ENCODE measurements at places on chromosomes 2 and 18. TPM values are rescaled to one million over a fixed set of nuclear protein-coding genes. Genes with fewer than 3 reads are reported as not detected.

DNA sequence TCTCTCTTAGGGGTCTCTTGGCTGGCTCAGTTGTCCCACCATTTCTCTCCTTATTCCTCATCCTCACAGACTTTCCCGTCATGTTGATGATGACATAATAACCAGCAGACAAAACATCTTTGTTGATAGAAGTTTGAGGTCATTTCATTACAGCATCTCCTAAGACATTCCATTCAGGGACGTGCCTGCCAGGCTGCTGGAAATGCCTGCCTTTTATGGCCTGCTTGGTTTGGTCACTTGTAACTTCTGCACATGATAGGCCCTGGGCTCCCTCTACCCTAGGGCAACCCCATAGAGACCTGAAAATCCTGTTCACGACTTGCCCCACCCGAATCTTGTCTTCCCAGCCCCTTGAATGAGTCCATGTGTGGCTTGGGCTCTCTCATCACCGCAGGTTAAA is 81.7 kb downstream of the SDC1 start:
- H3K4me3 ChIP-seq, result no peak overlapping the region
- no peaks in the 10 kb centered on the region for H3K36me3 ChIP-seq
- no peaks in the 10 kb centered on the region for H3K27me3 ChIP-seq
- no peak overlapping the region for H3K27ac ChIP-seq

Gene LGALSL
- 12.4 TPM for total RNA-seq

Gene EFHD1
- 18.8 TPM for total RNA-seq

DNA sequence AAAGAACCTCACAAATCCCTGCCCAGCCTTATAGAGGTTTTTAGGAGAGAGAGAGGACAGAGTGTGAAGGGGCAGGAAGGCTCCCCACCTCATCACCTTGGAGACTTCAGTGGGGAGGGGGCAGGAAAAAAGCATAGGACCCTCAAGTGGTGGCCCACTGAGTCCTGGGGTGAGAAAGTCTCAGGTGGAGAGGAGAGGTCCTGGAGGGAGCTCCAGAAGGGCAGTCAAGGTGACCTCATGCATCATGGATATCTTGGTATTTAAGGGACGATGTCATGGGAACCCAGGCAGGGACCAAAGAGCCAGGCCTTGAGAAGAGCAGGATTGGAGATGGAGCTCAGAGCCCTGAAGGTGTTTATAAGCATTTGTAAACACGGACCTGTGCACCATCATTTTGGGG is 204.5 kb downstream of the SLC4A3 start:
- no peaks in the 10 kb centered on the region for H3K4me1 ChIP-seq
- H3K27ac ChIP-seq, result no peak overlapping the region
- DNase-seq, result no peak
- no peaks in the 10 kb centered on the region for H3K27me3 ChIP-seq
- no peak overlapping the region for H3K4me3 ChIP-seq

Gene EIF5B
- 65.6 TPM for total RNA-seq

- no peaks in the 10 kb centered on the region for H3K27me3 ChIP-seq
- H3K27ac ChIP-seq, result no peak overlapping the region
- H3K4me3 ChIP-seq, result no peak overlapping the region
- H3K4me1 ChIP-seq, result no peaks in the 10 kb centered on the region
- no peaks in the 10 kb centered on the region for H3K36me3 ChIP-seq
Measured at GRCh38 chr2:143575340-143575739, 446.1 kb downstream of the ARHGAP15 start.

DNA sequence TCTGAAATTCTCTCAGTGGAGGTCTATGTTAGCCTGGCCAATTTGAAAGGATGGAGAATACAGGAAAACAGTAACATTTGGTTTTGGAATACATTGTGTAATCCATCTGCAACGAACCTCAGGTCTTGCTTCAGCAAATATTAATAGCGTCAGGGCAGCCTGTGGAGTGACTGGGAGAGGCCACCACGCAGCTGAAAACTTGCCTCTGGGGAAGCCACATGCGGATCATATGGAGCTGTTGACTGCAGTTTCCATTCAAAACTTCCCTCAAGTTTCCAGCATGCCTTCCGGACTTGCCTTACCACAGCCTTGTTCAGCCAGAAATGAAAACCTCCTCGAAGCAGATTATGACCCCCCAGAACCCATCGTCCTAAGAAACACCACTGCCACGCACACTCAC is 25.7 kb downstream of the BCL11A start:
- DNase-seq, result no peak
- H3K4me1 ChIP-seq, result peaks cover 11% of the 10 kb centered on the region
- H3K27me3 ChIP-seq, result no peaks in the 10 kb centered on the region
- H3K27ac ChIP-seq, result no peak overlapping the region
- no peaks in the 10 kb centered on the region for H3K36me3 ChIP-seq

DNA sequence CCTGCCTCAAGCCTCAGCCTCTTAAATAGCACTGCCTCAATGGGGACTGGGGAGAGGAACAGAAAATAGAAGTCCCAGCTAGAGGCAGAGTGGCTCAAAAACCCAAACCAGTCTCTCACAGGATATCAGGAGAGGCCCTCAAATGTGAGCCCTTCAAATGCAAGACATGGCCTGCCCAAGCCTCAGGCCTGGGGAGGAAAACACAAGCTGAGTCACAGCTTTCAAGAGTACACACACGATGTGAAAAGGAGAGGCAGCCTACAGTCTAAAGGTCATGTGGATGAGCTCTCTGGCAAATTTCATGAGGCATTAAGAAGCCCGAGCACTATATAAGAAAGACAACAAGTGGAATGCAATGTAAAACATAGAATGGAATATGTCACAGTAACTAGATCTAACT is 316.6 kb upstream of the MEX3C start:
- no peak overlapping the region for H3K27ac ChIP-seq
- no peaks in the 10 kb centered on the region for H3K36me3 ChIP-seq
- no peaks in the 10 kb centered on the region for H3K27me3 ChIP-seq
- no peak for DNase-seq

Gene FAP
- 1.3 TPM for total RNA-seq

Gene CD207
- total RNA-seq, result not detected

DNA sequence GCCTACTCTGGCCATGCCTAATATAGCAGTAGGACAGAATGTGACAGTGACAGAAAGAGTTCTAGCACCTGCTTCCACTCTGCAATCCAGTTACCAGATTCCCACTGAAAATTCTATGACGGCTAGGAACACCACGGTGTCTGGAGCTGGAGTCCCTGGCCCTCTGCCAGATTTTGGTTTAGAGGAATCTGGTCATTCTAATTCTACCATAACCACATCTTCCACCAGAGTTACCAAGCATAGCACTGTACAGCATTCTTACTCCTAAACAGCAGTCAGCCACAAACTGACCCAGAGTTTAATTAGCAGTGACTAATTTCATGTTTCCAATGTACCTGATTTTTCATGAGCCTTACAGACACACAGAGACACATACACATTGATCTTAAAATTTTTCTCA is 45.2 kb upstream of the TTR start:
- H3K27me3 ChIP-seq, result no peaks in the 10 kb centered on the region
- peak; percentile 51 for DNase-seq
- H3K36me3 ChIP-seq, result peaks cover 8% of the 10 kb centered on the region
- no peaks in the 10 kb centered on the region for H3K4me1 ChIP-seq
- H3K27ac ChIP-seq, result no peak overlapping the region

Gene PLGLB2
- 3.7 TPM for total RNA-seq

- no peaks in the 10 kb centered on the region for H3K27me3 ChIP-seq
- peaks cover 2% of the 10 kb centered on the region for H3K4me1 ChIP-seq
- H3K4me3 ChIP-seq, result no peak overlapping the region
- DNase-seq, result no peak
- H3K27ac ChIP-seq, result no peak overlapping the region
Measured at GRCh38 chr2:204686406-204686805, 141.1 kb downstream of the PARD3B start.

DNA sequence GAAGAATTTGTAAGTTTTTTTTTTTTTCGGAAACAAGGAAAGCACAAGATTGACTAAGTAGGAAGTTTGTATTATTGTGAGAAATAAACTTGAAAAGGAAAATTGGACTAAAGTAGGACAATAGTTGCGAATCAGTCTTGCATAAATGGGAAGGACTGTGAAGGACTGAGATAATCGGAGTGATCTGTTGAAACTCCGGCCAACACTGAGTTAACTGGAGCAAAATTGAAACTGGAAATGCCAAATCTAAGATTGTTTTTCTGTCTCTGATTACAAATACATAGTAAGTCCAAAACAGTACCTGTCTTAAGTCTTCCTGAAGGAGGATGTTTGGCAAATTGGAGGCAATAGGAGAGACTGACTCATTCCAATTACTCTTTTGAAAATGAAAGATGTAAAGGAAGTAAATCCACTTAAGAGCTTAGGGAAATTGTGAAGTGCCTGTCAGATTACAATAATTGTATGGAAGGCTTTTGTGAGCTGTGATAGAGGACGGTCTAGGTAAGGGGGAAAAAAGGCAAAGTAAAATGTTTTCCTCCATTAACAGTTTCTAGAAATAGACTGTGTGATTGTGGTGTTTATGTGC is 204.9 kb upstream of the CYRIA start:
- H3K27me3 ChIP-seq, result no peaks in the 10 kb centered on the region
- H3K4me1 ChIP-seq, result no peaks in the 10 kb centered on the region
- H3K27ac ChIP-seq, result no peak overlapping the region
- no peaks in the 10 kb centered on the region for H3K36me3 ChIP-seq

DNA sequence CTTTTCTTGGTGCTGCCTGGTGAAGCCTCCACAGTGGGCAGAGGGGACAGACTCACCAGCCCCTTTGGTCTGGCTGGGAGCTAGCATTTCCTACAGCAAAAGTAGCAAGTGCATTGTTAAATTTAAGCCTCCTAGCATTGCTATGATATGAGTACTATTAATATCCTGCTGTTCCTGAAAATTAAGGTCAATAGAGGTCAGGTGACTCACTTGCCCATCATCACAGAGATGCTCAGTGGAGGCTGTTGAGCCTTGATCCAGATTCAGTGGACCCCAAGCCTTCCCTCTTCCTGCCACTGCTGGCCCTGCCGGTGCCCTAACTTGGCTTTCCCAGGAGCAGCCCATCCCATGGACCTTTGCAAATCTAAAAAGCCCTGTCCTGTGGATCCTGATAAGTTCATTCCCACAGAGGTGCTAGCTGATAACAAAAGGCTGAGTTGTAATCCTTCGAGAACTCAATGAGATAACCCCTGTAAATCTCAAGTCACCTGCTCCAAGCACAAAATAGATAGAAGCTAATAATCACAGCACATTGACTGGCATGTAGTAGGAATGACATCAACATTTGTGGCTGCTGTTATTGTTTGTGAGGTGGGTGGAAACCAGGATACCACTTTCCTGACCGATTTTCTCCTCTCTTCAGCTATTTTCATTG is 84.4 kb downstream of the THNSL2 start:
- H3K27me3 ChIP-seq, result peaks cover under 1% of the 10 kb centered on the region
- H3K27ac ChIP-seq, result no peak overlapping the region
- H3K4me1 ChIP-seq, result no peaks in the 10 kb centered on the region

DNA sequence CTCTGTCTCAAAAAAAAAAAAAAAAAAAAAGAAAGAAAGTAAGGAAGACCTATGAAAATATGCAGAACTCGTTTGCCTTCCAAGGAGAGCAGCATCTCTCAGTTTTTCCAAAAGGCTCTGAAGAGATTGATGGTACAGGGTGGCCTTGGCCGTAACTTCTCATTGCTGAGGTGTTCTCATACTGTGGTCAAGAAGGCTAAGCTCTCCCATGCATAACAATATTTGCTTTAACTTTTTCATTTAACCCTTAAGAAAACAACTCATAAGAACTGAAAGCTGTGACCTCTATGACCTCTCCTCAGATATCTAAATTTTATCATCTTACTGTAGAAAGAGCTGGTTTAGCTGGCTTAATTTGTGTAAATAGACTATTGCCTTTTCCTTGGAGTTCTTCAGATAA is 37.1 kb upstream of the GATA6 start:
- H3K4me1 ChIP-seq, result no peaks in the 10 kb centered on the region
- no peak overlapping the region for H3K27ac ChIP-seq
- DNase-seq, result no peak
- no peaks in the 10 kb centered on the region for H3K27me3 ChIP-seq
- no peak overlapping the region for H3K4me3 ChIP-seq

Gene NAT8
- total RNA-seq, result not detected

- no peaks in the 10 kb centered on the region for H3K36me3 ChIP-seq
- H3K27ac ChIP-seq, result no peak overlapping the region
- H3K4me3 ChIP-seq, result no peak overlapping the region
- DNase-seq, result no peak
Measured at GRCh38 chr2:119852214-119852613, 92.5 kb downstream of the PTPN4 start.

GRCh38 chr2:105373895-105374401 is 24.9 kb downstream of the FHL2 start:
- H3K4me3 ChIP-seq, result no peak overlapping the region
- no peaks in the 10 kb centered on the region for H3K27me3 ChIP-seq
- H3K4me1 ChIP-seq, result peaks cover 71% of the 10 kb centered on the region
- no peak for DNase-seq
- peaks cover 70% of the 10 kb centered on the region for H3K36me3 ChIP-seq

DNA sequence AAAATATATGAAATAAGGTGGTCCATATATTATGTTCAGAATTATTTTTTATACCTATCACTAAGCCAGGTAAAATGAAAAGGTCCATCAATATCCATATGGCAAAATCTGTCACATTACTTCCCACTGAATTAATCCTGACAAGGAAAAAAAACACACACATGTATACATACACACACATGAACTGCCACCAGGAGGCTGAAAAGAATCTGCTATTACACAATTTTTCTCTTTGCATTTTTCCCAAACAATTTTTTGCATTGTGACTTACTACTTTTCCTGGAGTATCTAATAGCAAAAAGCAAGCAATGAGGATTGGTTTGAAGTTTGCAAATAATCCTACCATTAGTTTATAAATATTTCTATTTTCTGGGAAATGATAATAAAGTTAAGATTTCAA is 128.2 kb upstream of the CD226 start:
- DNase-seq, result no peak
- no peaks in the 10 kb centered on the region for H3K36me3 ChIP-seq
- no peak overlapping the region for H3K4me3 ChIP-seq
- H3K27me3 ChIP-seq, result no peaks in the 10 kb centered on the region
- no peak overlapping the region for H3K27ac ChIP-seq

GRCh38 chr2:55888936-55889335 is 34.6 kb downstream of the EFEMP1 start:
- H3K36me3 ChIP-seq, result no peaks in the 10 kb centered on the region
- H3K27ac ChIP-seq, result peak overlapping the region; percentile 83

GRCh38 chr2:42914314-42914713 is 121.9 kb upstream of the HAAO start:
- no peak overlapping the region for H3K27ac ChIP-seq
- DNase-seq, result no peak
- H3K4me3 ChIP-seq, result no peak overlapping the region
- H3K36me3 ChIP-seq, result no peaks in the 10 kb centered on the region
- no peaks in the 10 kb centered on the region for H3K27me3 ChIP-seq
- H3K4me1 ChIP-seq, result peaks cover 14% of the 10 kb centered on the region

Measured in astrocyte (in vitro differentiated cells and primary cell).